ENCODE measurements at places on chromosomes 4 and X. TPM values are rescaled to one million over a fixed set of nuclear protein-coding genes. Genes with fewer than 3 reads are reported as not detected.

GRCh38 chr4:73208376-73208775 lies 50.2 kb downstream of the ANKRD17 start:
- no peak for DNase-seq

DNA sequence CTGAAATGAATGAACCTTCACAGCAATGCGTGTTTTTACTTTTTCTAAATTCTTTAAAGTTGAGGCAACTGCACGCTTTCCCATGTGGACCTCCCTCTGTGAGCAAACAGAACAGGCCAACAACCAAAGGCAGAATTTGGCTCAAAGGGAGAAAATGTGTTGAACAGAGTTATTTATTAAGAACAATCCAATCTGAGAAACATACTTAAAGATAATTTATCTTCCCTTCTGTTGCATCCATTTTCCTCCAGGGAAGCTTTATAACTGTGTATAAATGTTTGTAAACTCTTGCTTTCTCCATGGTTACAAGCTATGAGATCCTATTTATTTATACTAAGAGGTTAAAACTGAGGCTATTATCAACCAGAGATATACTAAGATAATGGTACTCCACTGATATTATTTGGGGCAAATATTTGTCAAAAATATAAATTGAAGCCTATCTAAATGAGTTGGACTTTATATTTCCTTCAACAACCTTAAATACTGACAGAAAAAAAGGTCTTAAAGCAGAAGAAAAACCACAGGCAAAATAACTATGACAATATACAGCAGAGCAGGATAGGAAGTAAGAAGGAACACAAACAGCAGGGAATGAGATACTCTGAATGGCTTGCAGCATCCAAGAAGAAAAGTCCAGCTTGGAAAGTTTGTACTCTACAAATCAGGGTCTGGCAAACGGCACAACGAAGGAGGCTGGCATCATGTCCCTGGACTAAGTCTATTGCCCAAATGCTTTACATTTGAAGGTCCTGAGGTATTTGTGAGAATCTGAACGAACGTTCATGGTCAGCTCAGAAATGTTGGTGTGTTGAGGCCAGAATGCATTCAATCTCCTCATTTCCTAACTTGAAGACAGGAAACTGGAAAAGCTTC lies 663.2 kb upstream of the INTU start:
- DNase-seq, result peak; percentile 40

DNA sequence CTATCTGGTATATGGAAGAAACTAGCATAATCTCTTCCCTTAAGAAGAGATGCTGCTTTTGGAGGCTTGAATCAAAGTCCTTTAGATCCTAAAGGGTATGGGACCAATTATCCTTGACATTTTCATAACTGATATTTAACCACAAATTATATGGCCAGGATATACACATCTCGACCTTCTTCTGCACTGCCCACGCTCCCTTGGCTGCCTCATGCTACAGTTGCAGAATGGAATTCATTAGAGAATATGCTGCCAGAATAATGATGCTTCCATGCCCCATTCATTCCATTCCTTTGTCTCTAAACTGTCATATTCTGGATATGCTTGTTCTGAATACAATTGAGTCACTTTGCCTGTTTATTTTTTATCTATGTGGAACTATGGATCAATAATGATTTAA lies 157.1 kb upstream of the PACRGL start:
- no peak for DNase-seq

GRCh38 chr4:177116161-177116560 lies 193.5 kb upstream of the NEIL3 start:
- no peak for DNase-seq

- no peak for DNase-seq
Observed at GRCh38 chrX:11781734-11782370, 23.8 kb downstream of the MSL3 start.

- DNase-seq, result no peak
Observed at GRCh38 chrX:26050099-26050498, 88.0 kb upstream of the MAGEB18 start.

DNA sequence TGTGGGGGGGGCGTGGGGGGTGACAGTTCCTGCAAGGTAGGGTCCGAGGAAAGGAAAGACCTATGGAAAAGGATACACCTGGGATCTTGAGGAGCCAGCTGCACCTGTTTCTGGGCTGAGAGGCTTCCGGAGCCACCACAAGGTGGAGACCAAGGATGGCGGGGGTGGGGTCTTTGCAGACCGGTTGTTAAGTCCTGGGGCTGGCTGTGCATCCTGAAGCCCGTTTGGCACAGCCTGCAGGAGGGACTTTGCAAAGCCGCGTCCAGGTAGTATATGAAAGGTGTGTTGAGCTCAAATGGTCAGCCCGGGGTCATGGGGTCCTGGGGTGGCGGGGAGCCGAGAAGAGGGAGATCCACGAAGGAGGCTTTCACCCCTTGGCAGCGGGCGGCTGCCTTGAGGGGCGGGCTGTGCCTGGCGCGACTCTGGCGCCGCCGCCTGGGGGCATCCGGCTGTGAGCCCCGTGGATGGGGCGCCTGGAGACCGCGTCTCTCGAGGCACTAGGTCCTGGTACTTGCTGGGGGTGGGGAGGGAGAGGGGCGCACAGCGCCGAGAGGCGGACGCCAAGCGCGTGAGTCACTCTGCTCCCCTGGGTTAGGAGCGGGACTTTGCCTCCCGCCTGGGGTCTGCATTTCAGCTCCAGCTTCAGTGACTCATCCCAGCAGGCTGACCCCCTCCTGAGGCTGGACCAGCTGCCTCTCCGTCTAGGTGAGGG lies 58.2 kb upstream of the DYNLT3 start:
- DNase-seq, result peak; percentile 22

GRCh38 chr4:10697086-10697485 lies 12.5 kb upstream of the CLNK start:
- DNase-seq, result no peak

GRCh38 chrX:71057848-71058530 lies 10.1 kb downstream of the SNX12 start:
- DNase-seq, result no peak

- peak; percentile 4 for DNase-seq
Observed at GRCh38 chrX:103215425-103215991, 600 bp downstream of the BEX4 start.

DNA sequence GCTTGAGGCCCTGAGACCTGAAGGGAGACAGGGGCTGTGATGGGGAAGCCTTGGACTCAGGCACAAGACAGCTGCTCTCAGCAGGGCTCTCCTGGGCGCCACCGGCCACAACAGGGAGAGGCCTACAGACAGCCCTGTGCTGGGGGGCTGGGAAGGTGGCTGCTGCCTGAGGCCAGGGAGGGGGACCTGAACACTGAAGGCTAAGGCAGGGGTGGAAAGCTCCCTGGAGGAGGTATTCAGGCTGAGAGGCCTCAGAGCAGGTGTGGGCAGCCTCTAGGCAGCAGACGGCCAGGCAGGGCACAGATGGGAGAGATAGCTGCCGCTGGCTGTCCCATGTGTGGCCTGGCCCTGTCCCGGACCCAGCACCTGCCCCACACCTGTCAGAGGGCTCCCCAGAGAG lies 33.0 kb downstream of the TACC3 start:
- DNase-seq, result no peak

DNA sequence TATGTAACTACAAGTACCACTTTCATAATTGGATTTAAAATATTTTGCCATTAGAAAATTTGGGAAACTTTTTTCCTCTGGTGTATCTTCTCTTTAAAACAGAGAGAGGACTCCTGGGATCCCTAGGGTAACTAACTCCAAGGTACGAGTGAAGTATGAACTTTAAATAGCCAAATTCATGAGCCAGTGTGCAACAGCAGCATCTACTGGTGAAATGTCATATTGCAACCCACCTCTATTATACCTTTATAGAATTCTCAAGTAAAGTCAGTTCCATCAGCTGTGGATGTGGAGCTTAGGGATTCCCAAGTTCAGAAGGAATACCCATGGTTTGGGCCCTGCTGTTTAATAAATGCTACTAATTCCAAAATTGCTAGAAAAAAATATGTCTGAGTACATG lies 282.7 kb upstream of the TAPT1 start:
- no peak for DNase-seq

DNA sequence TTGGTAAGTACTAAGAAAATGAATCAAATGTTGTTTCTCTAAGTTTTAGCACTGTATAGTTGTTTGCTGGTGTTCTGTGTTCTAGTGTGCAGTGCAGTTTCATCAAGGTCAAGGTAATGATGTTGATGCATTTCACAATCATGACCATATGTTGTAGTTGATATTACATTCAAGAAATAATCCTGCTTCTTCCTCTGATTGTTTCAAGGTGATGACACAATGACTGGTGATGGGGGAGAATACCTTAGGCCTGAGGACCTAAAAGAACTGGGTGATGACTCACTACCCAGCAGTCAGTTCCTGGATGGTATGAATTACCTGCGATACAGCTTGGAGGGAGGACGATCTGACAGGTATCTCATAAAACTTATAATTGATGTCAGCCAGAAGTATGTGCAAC lies 261.6 kb downstream of the ANK2 start:
- DNase-seq, result peak; percentile 30

- no peak for DNase-seq
Observed at GRCh38 chr4:86448871-86449270, 89.0 kb upstream of the MAPK10 start.

DNA sequence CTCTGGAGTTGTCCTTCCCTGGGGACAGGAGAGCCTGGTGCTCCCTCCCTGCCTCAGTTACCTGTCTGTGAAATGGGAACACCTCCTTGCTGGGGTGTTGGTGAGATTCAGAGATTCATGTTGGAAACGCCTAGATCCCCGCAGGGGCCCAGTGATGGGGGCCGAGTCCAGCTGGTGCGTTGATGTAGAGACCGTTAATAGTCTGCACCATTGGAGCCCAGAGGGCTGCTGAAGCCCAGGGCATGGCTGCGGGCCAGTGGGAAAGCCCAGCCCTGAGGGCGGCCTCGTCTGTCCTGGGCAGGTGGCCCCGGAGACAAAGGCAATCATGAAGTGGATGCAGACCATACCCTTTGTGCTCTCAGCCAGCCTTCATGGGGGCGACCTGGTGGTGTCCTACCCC lies 14.4 kb downstream of the CPZ start:
- DNase-seq, result no peak

- DNase-seq, result no peak
Observed at GRCh38 chrX:111035256-111035655, 60.7 kb upstream of the PAK3 start.

GRCh38 chr4:38752372-38752940 lies 30.3 kb downstream of the TLR10 start:
- DNase-seq, result peak; percentile 70

DNA sequence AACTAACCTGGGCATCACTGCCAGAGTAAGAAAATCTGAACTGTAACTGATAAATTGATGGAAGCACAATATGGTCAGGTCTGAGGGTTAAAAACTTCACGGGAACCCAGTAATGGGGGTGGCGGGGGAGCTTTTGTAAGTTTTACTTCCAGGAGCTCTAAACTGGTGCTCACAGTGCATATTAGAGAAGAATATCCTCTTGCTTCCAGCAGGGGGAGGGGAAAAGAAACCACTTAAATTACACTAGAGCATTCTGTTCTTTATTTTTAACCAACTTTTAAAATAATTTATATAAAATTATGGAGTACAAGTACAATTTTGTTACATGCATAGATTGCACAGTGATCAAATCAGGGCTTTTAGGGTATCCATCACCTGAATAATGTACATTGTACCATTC lies 33.7 kb downstream of the WDR17 start:
- DNase-seq, result peak; percentile 10

- no peak for DNase-seq
Observed at GRCh38 chr4:82678051-82678450, 116.3 kb upstream of the TMEM150C start.

DNA sequence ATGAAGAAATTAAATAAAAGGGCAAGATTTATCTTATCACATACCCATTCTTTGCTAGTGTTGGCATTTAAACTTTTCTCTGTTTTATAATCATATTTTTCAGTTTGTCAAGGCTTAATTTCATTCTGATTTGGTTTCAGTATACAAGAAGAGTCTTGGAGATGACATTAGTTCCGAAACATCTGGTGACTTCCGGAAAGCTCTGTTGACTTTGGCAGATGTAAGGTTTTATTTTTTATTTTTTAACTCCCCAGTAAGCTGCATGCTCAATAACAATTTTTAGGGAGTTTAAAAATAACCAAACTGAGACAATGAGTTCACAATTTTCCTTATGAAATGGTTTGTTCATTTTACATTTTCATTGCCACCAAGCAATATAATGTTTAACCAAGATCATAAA lies 39.8 kb downstream of the ANXA3 start:
- DNase-seq, result no peak

DNA sequence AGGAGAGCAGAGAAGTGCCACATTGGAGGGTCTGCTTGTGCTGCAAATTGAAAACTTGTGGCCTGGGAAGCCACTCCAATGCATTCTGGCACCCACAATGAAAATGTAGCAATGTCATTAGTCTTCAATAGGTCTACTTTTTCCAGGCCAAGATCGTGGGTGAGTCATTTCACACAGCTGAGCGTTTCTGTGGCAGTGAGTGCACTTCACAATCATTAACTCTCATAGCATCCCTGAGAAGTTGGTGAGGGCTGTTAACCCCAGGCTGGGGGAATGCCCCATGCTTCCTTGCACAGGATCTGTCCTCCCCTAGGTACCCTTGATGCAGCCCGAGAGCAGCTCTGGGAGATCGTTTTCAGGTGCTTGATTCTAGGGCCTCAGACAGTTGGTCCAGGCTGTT lies 196.8 kb upstream of the ATP6AP2 start:
- DNase-seq, result no peak

DNA sequence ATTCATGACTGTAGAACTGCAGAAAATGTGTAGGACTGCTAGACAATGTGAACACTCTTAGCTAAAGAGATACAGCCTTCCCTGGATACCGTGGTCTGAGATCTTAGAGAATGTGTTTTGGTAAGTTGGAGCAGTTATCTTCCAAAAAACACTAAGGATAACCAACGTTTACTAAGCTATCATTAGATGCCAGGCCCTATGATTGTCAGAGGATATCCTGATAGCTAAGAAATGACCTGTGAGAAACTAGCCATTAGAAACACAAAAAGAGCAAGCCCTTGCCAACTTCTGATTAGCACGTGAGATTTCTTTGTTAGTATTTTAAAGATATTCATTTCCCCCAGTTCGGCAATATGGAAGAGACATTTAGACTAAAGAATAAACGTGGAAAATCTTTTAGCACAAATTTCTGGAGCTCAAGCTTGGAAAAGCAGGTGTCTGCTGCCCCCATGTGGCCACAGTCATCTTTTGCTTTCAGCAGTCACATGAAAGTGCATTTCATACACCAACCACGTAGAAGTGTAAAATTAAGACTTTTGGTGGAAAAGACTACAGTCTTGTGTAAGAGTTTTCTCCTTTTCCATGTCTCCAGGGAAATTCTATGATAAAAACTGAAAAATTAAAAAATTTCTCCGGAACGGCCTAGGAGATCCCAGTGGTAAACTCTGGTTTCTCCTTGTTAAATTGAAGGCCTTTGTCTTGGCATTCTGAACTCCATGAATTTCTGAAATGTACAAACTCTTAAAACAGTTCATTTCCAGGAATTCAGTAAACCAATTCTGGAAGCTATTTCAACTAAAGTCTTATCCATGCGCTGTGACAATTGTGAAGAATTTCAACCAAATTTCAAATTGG lies 136.4 kb downstream of the ZNF674 start:
- peak; percentile 75 for DNase-seq

WNK3 gene
- 0.64 TPM for total RNA-seq

PLP2 gene
- 19.0 TPM for total RNA-seq

CASP3 gene
- 35.4 TPM for total RNA-seq

SMIM43 gene
- 0.43 TPM for total RNA-seq

TBC1D8B gene
- 13.8 TPM for total RNA-seq

ZCCHC4 gene
- total RNA-seq, result 15.1 TPM

TAF7L gene
- total RNA-seq, result 0.32 TPM

SHROOM4 gene
- total RNA-seq, result 0.43 TPM

RNF212 gene
- total RNA-seq, result 3.0 TPM

RPA4 gene
- total RNA-seq, result 0.43 TPM

AFF2 gene
- not detected for total RNA-seq

UFSP2 gene
- total RNA-seq, result 42.7 TPM

MAGEC3 gene
- total RNA-seq, result not detected

Data from fibroblast of villous mesenchyme (primary cell).